Fibroblast of pulmonary artery (primary cell): ENCODE measurements at places on chromosomes 5 and 9.

- DNase-seq = no peak
These were observed 933.3 kb upstream of the CTNND2 start for GRCh38 chr5:12837592-12837991.

- DNase-seq = no peak
These were observed 222.3 kb upstream of the KIF2A start for GRCh38 chr5:62083661-62084060.

DNA sequence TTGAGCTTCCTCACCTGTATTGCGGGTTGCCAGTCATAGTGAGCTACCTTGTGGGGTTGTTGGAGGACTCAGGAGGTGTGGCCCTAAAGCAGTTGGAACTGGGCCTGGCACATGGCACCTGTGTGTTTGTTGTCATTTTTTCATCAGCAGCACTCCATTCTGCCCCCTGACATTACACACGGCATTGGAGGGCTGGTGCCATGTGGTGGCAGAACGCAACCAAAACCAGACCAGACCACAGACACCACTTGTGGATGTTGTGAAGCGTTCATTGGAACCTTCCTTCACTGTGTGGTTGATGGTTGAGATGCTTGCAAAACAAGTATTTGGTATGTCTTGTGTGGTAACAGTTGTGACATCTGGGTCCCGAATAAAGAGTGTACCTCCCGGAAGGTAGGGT lies 113.2 kb upstream of the ERCC6L2 start:
- DNase-seq = no peak

GRCh38 chr9:93522736-93523135 lies 53.6 kb upstream of the PHF2 start:
- no peak for DNase-seq

- peak; percentile 39 for DNase-seq
These were observed at the start of gene GABRB2 for GRCh38 chr5:161546470-161547301. GABRB2 (minus strand) TSS chr5:161546725; CDS start chr5:161546643, 82 bp downstream.

DNA sequence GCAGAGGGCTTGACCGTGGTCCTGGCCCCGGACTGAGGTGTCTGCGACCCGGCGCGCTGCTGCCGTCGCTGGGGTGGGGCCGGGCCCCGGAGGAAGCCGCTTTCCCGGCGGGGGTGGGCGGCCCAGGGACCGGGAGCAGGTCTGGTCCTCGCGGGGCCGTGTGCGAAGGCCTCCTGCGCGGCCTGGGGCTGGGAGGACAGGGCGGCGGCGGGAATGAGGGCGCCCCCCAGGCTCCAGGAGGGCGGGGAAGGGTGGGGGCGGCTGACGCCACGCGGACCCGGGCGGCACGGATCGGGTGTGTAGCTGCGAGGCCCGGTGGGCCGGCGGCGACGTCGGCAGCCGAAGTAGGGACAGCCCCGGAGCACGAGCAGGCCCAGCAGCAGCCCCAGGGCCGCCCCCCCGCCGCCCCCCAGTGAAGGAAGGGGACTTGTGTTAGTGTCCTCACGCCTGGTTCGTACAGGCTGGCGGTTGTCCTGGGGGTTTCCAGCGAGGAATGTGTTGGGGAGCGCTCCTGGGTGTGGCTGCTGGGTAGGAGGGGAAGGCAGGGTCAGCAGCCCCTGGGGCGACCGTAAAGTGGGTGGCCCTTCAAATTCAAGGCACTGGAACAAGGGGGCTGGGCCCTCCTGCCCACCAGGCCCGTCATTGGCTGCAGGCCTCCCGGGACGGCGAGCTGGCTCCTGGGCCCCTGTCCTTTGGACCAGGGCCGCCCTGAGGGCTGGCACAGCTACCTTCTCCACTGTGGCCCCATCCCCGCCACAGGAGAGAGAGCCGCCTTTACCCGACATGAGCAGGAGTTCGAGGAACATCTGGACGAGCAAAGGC lies 597 bp upstream of the TMEM250 start:
- peak; percentile 45 for DNase-seq

DNA sequence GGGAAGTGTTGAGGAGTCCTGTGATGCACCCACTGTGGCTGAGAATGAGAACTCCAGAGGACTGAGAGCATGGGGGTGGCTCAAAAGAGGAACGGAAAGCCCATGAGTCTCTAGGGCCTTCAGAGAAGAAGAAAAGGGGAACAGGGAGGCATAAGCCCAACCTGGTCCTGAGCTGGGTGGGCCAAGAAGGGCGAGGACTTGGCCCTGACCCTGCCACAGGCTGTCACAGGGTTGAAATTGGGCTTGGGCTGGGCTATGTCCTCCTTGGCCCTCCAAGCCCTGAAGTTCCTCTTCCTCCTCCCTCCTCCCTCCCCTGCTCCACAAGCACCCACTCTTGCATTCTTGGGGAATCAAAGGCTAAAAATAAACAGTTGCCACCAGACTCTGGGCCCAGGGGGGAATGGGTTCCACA lies 49.3 kb upstream of the PPARGC1B start:
- no peak for DNase-seq

DNA sequence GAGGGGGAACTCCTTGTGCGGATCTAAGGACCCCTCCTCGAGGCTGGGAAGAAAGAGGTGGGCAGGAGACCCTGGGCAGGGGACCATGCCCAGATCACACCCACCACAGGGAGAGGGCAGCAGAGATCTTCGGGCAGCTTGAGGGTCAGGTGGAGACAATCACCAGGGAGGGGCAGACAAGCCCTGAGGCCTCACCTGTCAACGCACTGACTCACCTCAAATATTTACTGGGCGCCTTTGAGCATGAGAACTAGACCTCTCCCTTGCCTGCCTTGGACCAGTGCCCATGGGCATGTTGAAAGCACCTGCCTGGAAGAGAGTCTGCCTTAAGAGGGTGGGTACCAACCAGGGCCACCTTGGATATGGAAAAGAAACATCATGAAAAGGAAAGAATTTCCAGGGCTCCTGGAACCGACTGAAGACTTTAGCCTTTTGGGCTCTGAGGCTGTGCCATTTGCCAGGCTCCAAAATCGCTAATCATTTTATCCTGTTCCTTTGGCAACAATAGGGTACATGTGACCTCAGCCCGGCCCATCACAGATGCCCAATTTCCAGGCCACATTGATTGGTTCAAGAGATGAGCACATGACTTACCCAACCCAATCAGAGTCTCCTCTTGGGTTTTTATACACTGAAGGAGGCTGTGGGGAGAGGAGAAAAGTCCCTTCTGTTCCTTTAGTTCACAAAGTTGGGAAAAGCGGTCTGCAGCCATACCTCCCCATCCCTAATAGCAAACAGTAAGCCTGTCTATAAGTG lies 10.4 kb upstream of the SPINK4 start:
- no peak for DNase-seq

DNA sequence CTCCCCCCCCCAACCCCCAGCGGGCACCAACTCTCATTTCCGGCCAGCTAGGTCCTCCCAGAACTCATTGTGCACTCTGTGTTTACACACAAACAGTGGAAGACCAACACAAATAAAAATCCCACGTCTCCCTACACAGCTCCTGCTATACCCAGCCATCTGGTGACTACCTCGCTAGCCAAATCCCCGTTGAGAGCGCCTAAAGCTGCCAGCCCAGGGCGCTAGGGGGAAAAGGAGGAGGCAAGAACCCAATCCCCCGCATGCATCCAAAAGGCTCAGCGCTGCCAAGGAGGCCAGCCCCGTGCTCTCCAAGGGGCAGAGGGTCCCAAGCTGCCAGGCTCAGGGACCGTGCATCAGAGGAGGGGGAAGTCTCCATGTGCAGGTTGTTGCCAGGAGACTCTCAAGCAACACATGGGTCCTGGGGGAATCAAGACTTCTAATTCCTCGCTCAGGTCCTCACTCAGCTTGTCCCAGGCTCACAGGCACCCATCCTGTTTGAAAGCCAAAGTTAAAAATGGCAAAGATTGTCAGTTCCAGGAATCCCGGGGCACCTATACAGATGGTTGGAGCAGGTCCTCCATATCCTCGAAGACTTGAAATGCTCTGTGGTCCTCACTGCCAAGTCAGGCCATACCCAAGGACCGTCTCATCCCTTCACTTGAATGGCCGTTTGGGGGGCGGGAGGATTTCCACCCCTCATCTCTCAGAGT lies 2.7 kb downstream of the ASTN2 start:
- DNase-seq = no peak

GRCh38 chr5:30040488-30041118 lies 1152.9 kb upstream of the CDH6 start:
- DNase-seq = peak; percentile 77

- DNase-seq = no peak
These were observed 59.6 kb downstream of the MLANA start for GRCh38 chr9:5950261-5950660.

- no peak for DNase-seq
These were observed 849 bp upstream of the IFT74 start for GRCh38 chr9:26955222-26955903.

DNA sequence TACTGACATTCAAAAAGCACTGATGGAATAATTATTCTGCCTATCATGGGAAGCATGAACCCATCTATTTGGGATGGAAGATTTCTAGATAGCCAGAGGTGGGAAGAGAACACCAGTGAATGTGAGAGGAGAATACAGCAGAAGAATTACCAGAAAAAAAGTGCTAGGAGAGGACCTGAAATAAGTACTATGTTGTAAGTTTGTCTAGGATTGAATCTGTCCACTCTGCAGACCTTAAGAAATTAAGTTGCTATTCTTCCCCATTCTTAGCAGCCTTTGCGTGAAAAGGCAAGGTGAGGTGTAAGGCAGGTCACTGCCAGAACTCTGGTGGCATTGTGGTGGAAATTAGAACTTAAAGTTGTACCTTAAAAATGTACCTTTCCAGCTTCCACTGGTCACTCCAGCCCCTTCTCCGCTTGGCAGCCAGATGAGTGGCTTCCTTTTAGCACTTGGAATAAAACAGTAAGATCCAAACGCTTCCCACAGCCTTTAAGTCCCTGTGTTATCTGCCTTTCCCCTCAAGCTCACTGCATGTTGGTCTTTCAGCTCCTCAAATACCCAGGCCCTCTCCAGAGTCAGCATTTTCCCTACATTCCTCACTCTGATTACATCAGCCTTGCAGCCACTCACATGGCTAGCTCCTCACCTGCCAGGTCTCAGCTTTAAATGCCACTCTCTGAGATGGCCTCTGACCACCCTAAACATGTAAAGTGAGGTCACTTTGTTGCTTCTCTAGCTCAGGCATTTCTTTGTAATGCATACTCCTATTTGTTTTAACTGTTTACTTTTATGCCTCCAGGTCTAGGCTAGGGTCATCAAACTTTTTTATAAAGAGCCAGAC lies 253.0 kb downstream of the EPB41L4A start:
- DNase-seq = no peak

DNA sequence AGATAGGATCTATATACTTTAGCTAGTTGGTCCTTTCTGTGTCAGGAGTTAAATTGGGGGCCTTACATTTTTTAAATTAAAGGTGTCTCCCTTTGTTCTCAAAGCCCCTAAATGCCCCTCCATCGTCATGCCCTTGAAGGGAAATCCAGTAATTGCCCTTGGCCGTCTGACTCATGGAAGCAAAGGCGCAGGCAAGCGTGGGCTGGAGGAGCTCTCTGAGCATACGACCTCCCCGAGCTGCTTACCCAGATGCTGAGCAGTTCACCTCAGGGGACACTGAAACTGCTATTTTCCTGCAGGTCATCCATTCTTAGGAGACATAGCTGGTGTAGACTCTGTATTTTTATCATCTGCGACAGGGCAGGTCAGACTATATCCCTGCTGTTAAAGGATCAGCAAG lies 23.0 kb downstream of the PCSK1 start:
- DNase-seq = no peak

DNA sequence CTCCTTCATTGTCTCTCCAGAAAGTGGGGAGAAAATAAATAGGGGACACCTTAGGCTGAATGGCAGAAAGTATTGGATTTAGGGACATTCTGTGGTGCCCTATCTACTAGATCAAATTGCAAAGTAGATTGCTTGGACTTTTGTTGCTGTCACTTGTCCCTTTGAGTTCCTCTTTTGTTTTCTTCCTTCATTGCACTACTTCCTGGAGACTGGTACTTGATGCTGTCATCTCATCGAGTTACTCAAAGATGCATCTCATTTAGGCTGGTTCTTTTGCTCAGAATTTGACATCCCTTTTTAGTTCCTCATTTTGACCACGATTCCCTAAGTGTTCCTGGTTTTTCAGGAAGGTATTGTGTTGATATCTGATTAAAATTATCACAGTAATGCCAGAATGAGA lies 137.6 kb downstream of the ADGRV1 start:
- DNase-seq = no peak

DNA sequence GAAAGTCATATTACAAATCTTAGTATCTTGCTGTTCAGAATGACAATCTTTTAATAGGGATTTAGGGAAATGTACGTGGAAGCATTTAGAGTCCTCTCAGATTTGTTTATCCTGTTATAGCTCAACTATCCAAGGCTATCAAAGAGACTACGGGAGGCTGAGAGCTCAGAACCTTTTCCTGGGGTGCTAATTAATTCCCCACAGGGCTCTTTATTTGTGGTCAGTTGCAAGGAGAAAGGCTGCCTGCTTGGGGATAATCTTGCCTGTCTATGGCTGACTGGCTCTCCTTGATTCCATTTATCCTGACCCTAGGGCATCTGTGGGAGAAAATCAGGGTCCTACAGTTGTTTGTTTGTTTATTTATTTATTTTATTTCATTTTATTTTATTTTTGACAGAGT lies 28.0 kb upstream of the RPS23 start:
- no peak for DNase-seq

DNA sequence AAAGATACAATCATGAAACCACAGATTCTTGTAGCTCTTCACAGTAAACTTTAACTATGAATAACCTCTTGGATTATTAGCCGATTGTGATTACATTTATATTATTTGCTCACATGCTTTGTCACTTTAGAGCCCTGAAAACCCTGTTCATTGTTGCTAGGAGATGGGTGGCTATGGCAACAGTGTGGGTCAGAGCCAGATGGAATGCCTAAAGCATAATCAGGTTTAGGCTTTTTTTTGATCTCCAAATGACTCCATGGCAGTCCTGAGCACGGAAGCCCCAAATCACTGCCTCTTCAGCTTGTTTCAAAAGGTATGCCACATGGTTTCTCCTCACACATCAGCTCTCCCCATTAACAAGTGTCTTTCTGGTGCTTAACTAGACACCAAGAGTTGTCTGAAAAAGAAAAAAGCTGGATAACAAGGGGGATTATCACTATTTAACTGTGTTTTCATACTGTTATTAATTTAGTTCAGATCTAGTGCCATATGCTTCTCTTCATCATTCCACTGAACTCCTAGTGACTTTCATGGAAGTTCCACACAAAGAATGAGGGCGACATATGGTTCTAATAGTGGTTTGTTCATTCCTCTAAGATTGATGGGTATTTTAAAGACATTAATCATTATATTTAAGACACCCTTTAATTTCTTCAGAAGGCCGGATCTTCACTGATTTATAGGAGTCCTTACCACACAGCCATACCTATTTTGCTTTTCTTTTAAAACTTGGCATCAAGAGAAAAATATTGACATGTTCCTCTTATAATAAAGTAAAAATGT lies 88.8 kb upstream of the PAM start:
- no peak for DNase-seq

DNA sequence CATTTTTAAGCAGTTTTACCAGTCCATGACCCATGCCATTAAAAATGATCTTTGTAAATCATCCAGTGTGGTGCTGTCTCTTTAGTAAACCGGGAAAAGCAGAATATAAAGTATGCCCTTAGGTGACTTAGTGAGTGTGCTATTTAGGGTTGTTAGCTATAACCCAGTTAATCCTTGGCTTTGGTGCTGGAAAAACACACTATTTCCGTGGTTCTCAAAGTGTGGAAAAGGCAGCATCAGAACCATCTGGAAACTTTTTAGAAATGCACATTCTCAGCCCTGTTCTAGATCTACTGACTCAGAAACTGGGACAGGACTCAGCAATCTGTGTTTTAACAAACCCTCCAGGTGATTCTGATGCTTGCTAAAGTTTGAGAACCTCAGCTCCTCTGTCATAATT lies 123.6 kb upstream of the ZNF608 start:
- no peak for DNase-seq

GRCh38 chr5:125251703-125252102 lies 505.3 kb upstream of the ZNF608 start:
- DNase-seq = no peak
